Stimulated activated CD4-positive, alpha-beta T cell treated with anti-CD3 and anti-CD28 coated beads, TNF-alpha, amount 100 ng/mL, for 24 hours (primary cell): ENCODE measurements at places on chromosomes 7 and 10.

- DNase-seq: no peak
These were observed 56.6 kb downstream of the BMPER start for GRCh38 chr7:33961948-33962347.

- DNase-seq: no peak
These were observed 198.1 kb upstream of the HABP2 start for GRCh38 chr10:113354711-113355110.

DNA sequence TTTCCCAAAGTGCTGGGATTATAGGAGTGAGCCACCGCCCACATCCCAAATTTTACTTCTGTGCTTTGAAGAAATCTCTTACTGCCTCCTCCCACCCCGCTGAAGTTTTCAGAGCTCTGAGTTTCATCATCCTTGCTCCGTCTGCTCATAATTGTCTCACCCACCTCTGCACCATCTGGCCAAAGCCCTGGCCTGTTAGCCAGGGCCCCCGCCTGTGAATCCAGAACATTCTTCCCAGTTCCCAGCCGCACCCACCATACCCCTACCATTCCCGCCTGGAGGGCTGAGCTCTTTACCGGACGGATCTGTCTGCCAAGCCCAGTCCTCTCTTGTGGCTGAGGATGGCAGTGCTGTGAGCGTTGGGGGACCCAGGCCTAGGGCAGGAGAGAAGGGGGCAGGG is 14.5 kb downstream of the SSC4D start:
- no peak for DNase-seq

GRCh38 chr10:62395892-62396291 is 21.7 kb downstream of the ZNF365 start:
- DNase-seq: no peak

DNA sequence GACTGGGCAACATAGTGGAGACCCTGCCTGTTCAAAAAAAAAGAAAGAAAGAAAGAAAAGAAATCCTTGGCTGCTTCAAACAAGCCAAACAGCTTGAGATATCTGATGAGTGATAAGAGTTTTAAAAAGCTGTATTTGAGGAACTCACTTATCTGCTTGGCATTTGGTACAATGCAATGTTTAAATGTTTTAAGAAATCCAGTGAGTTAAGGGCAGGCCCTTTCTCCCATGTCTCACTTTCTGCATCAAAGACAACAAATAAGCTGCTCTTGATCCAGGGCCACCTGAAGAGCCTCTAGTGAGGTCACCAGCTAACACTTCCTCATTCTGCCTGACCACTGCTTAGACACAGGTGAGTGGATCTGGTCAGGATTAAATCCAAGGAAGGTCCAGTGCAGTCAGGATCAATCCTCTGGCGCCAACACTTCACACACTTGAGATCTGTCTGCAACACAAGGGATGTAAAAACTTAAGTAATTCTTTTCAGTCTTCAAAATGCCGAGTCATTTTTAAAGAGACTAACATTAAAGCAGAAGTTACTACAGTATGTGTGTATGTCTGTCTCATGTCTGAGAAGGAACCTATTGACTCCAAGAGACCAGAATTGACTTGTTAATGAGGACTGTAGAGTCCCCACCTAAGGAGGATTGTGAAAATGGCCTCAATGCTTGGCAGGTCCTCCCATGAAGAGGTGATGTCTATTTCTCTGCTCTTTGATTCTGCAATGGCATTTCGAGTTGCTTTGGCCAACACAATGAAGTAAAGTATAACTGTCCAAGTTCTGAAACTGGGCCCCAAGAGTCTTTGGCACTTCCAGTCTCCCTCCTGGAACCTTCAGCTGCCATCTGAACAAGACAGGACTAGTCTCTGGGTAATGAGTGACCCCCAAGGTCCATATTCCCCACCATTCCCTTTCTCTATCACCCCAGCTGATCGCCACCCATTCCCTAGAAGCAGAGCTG is 43.1 kb downstream of the CREB3L2 start:
- DNase-seq: no peak
